ENCODE measurements at places on chromosomes 13 and 19. TPM values are rescaled to one million over a fixed set of nuclear protein-coding genes. Genes with fewer than 3 reads are reported as not detected.

Gene SIGLEC11
- total RNA-seq = 13.3 TPM

Gene VSTM1
- total RNA-seq = 2.9 TPM

Gene SIGLEC12
- 0.12 TPM for total RNA-seq

Gene RGL3
- total RNA-seq = 46.8 TPM

Gene UNC13A
- total RNA-seq = 0.41 TPM

Gene LAIR2
- total RNA-seq = not detected

Gene MIDN
- 40.8 TPM for total RNA-seq

Gene CDX2
- total RNA-seq = not detected

Gene GPR12
- total RNA-seq = 0.06 TPM

Gene ZNF737
- total RNA-seq = 49.7 TPM

Gene SMIM44
- total RNA-seq = 0.99 TPM

Gene ODAD3
- total RNA-seq = 0.64 TPM

Gene FAM124A
- total RNA-seq = 3.7 TPM

Gene MPND
- 14.0 TPM for total RNA-seq

Gene PROZ
- total RNA-seq = 0.58 TPM

Gene CYP2F1
- total RNA-seq = not detected

Gene MED4
- total RNA-seq = 26.7 TPM

Gene B9D2
- 6.9 TPM for total RNA-seq

Gene ATP4A
- 0.41 TPM for total RNA-seq

Gene CYP4F3
- total RNA-seq = 3.3 TPM

Gene CBARP
- 2.3 TPM for total RNA-seq

Gene CAPN12
- total RNA-seq = 12.4 TPM

Gene TUBB4A
- total RNA-seq = 17.9 TPM

Gene CGB1
- total RNA-seq = not detected

Gene SCN1B
- 3.0 TPM for total RNA-seq

Gene PCDH8
- total RNA-seq = 0.82 TPM

Gene UPK1A
- total RNA-seq = 20.4 TPM

Gene PRTN3
- total RNA-seq = 93.5 TPM

Gene ZNF382
- total RNA-seq = 14.8 TPM

Gene KEAP1
- total RNA-seq = 56.5 TPM

Gene ZNF574
- 21.1 TPM for total RNA-seq

Gene PSG3
- not detected for total RNA-seq

Gene OVOL3
- total RNA-seq = not detected

Gene ZNF100
- 12.1 TPM for total RNA-seq

Gene ZC3H4
- total RNA-seq = 24.5 TPM

Gene ZNF723
- total RNA-seq = not detected

Measured in metanephros (tissue), 2 donors.